B cell (primary cell): ENCODE measurements at places on chromosomes 1 and 21. TPM values are rescaled to one million over a fixed set of nuclear protein-coding genes. Genes with fewer than 3 reads are reported as not detected.

Gene C2CD4D
- 0.07 TPM in 2 replicates for polyA plus RNA-seq

Gene ITGB2
- polyA plus RNA-seq, result 272 and 368 TPM in 2 replicates

DNA sequence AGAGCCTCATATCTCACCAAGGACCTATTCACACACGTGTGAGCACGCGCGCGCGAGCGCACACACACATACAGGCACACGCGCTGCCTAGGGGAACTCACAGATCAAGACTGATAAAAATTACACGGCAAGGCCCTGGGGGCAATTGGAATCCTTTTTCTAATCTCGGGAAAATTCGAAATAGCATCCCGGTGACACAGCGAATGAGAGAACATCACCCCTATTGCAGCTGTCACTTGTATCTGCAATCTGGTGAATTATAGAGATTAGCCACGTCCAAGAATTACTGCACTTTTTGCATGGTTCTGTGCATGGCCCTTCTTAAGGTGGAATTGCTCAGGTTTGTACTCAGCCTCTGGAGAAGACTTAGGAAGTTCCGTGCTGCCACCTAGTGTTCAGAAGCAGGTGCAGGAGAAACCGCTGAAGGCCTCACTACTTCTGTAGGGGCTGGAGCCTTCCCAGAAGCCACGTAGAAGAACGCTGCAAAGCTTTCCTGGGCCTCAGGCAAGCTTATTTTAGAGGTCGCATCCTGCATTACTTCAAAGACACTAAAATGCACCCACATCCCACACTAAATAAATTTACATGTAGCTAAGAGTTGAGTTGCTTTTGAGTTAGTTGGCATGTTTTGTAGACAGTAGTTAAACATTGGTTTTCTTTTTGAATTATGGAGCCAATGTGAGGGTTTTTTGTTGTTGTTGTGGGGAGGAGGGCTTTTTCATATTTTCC, 229.2 kb upstream of the CAMK1G start:
- H3K27ac ChIP-seq, result no peak overlapping the region
- no peaks in the 10 kb centered on the region for H3K4me1 ChIP-seq
- H3K27me3 ChIP-seq, result no peaks in the 10 kb centered on the region

DNA sequence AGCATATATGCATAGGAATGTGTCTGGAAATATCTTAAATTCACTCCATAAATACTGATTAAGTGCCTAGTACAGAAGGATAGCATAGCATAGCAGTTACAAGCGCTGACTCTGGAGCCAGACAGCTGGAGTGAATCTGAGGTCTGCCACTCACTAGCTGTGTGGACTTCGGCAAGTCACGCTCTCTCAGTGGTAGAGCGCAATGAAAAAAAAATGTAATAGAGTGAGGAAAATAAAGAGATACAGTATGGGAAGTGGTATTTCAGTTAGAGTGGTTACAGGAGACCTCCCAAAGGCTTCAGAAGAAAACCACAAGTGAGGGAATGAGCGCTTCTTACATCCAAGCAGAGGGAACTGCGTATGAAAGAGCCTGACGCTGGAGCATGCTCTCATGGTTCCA, 338.9 kb upstream of the PRMT6 start:
- no peak overlapping the region for H3K27ac ChIP-seq
- no peaks in the 10 kb centered on the region for H3K36me3 ChIP-seq
- no peaks in the 10 kb centered on the region for H3K4me1 ChIP-seq
- no peak for DNase-seq
- no peak overlapping the region for H3K4me3 ChIP-seq

- H3K27ac ChIP-seq, result no peak overlapping the region
- no peak overlapping the region for H3K4me3 ChIP-seq
- DNase-seq, result no peak
- no peaks in the 10 kb centered on the region for H3K27me3 ChIP-seq
These were observed 193.2 kb upstream of the PLXNA2 start for GRCh38 chr1:208437401-208437800.

GRCh38 chr1:22625262-22625925, 11.0 kb upstream of the C1QA start:
- H3K36me3 ChIP-seq, result no peaks in the 10 kb centered on the region
- H3K4me3 ChIP-seq, result no peak overlapping the region
- no peaks in the 10 kb centered on the region for H3K4me1 ChIP-seq
- DNase-seq, result no peak
